ENCODE measurements at places on chromosomes 7 and 10.

- DNase-seq, result no peak
Measured at GRCh38 chr10:98925651-98926050, 310.0 kb downstream of the HPSE2 start.

DNA sequence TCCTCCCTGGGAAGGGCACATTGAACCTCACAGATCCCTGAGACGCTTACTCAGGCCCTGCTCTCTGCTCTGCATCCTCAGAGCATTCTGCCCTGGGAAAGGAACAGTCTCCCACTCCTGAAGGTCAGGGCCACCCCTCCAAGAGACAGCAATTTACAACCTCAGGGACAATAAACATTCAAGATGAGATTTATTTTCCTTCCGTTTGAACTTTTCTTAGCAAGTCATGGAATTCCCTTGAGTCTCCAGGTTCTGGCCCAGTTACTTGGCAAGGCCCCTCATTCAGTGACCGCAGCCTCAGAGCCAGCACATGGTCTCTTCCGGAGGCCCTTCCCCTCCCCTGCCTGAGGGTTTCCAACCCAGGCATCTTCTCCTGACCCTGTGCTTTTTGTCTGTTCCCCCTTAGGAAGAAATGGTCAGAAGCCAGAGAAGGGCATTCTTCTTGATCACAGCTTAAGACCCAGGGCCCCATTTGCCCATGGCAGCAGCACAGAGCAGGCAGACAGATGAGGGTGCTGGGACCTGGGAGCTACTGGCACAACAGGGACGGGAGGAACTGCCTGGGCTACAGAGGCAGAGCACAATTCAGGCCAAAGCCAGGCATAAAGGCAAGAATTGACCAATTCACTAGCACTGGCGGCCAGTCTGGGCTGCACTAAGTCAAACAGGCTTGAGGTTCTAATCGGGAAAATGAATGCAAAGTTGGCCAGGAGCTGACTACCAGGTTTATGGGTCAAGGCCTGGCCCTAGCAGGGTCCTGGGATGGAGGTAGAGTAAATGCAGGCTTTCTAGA lies 56.7 kb downstream of the VSTM4 start:
- DNase-seq, result no peak

DNA sequence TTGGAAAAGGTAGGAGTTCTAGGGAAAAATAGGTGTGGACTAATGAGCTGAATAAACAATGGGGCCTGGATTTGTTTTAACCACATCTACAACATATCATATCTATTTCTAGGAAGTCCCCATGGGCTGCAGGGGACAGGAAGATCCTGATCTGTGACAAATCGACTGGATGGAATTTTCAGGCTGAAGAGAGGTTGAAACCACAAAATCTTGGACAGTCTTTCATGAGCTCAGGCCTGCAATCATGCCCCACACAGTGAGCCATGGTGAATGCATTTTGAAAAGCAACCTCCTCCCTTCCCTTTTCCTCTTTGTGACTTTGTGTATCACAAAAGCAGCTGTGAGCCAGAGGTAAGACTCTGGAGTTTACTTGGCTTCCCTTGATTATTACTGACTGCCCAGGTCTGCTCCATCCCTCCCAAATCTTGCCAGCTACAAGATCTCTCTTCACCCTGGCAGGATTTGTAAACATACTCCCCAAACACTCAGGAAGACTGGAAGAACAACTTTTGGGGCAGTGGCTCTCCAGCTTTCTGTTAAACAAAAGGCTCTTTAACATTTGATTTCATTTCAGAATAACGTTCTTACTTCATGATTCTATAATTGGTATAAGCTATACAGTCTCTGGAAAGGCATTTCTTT lies 66.4 kb downstream of the ASAH2B start:
- DNase-seq, result no peak

DNA sequence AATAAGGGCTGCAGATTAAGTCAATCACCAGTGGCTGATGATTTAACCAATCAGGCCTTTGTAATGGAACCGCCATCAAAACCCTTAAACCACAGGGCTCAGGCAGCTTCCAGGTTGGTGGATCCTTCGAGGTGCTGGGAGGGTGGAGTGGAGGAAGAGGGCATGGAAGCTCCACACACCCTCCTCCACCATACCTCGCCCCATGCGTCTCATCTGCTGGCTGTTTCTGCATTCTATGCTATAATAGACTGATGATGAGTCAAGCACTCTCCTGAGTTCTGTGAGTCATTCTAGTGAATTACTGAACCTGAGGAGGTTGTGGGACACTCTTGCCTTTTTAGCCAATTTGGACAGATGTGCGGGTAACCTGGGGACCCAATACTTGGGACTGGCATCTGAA lies 43.9 kb downstream of the CHST15 start:
- no peak for DNase-seq

DNA sequence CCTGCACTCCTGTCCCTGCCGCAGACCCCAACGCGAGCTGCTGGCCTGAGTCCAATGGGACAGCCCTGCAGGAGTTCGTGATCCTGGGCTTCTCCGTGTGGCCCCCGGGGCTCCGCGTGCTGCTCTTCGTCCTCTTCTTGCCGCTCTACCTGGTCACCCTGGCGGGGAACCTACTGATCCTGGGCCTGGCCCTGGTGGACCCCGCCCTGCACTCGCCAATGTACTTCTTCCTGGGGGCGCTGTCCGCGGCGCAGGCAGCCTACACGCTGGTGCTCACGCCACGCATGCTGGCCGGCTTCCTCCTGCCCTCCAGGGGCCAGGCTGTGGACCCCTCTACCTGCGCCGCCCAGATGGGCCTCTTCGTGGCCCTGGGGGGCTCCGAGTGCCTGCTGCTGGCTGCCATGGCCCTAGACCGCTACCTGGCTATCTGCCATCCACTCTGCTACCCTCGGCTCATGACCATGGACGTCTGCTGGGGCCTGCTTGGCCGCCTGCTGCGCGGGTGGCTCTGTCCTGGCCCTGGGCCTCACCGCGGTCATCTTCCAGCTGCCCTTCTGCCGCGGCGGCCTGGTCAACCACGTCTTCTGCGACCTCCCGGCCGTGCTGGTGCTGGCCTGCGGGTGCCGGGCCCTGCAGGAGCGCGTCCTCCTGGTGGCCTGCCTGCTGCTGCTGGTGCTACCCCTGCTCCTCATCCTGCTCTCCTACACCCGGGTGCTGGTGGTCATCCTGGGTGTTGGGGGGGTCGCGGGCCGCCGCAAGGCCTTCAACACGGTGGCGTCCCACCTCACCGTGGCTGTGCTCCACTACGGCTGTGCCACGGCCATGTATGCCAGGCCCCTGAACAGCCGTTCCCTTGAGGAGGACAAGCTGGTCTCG lies 71.7 kb downstream of the RBAK start:
- DNase-seq, result no peak

- DNase-seq, result no peak
Measured at GRCh38 chr10:48469516-48470020, 135.3 kb downstream of the ARHGAP22 start.

- no peak for DNase-seq
Measured at GRCh38 chr10:100229819-100230422, 525 bp upstream of the CHUK start.

- DNase-seq, result no peak
Measured at GRCh38 chr7:95027234-95027872, 120.0 kb downstream of the PPP1R9A start.

GRCh38 chr7:44094365-44094764 lies 9.8 kb upstream of the AEBP1 start:
- no peak for DNase-seq

DNA sequence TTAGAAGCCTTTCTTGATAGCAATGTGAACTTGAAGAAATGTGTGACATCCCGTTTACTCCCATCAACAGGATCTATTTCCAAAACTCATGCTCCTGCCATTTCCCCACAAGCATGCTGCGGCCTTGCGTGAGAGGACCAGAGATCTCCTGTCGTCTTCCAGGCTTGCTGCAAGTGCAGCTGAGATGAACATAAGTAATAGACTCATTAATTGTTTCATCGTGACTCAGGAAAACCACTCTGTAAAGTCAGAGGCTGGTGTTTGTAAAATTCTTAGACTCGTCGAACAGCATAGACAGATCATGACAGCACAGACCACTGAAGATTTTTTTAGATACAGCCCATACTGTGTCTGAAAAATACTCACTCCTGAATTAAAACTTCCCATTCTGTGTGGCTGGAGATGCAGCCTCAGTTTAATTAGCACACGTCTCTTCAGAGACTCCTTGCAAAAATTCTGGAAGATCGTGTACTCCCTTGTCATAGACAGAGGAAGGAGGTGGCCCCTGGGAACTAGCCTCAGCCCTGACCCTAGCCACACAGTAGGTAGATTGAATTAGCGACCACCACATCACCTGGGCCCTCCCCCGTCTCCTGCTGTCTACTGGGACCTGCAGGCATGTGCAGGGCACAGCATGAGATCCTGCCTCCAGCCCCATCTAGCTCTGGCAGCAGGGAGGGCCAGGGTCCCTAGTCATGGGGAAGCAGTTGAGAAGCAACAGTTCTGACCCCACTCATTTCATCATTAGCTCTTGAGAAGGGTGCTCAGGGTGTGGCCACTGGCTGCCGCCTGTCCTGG lies 226.0 kb downstream of the CELF2 start:
- DNase-seq, result no peak

- no peak for DNase-seq
Measured at GRCh38 chr7:43108255-43109011, 4.0 kb upstream of the HECW1 start.

DNA sequence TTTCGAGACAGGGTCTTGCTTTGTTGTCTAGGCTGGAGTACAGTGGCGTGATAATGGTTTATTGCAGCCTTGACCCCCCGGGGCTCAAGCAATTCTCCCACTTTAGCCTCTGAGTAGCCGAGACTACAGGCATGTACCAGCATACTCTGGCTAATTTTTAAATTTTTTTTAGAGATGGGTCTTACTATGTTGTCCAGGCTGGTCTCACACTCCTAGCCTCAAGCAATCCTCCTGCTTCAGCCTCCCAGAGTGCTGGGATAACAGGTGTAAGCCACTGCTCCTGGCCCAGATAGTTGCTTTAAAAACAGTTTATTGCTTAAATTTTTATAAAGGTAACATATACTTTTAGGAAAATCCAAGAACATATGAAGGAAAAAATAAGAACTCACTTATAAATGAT lies 26.3 kb downstream of the NEURL1 start:
- no peak for DNase-seq

- no peak for DNase-seq
Measured at GRCh38 chr7:44176486-44176885, 12.8 kb downstream of the GCK start.

DNA sequence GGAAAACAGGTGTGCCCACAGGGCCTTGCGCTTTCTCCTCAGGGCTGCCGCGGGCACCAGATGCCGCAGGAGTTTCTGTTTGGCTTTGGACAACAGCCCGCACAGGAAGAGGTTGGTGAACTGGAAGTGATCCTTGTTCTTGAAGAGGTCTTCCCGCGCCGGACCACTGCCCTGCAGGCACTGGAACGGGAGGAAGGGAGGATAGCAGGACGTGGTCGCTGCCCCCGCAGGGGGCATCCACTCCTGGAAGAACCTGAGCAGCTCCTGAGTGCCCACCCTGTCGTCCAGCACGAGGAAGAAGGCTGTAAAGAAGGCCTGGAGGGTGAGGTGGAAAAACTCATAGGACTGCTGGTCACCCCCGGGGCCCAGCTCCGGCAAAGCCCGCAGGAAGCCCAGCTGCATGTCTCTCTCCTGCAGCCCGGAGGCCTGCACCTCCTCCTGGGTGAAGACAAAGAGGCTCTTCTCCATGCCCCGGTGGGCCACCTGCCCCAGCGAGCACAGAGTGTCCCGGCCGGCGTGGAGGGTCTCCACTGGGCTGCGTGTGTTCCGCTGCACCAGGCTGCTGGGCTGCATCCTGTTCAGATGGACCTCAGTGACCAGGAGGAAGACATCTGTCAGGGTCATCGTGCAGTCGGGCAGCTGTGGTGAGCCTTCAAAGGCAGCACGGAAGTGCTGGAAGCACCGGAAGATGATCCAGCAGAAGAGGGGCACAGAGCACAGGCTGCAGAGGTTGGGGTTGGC lies 26.9 kb downstream of the NOD1 start:
- DNase-seq, result no peak

Measured in stimulated activated CD8-positive, alpha-beta memory T cell treated with anti-CD3 and anti-CD28 coated beads, Interleukin-2, amount 100 ng/mL, for 1 hour (primary cell).